Bronchial epithelial cell (primary cell): ENCODE measurements at places on chromosomes 2 and 18. TPM values are rescaled to one million over a fixed set of nuclear protein-coding genes. Genes with fewer than 3 reads are reported as not detected.
A peak's percentile ranks its signal among the peaks of the same experiment; 100 is the strongest.

Gene KIF3C
- 1.6 and 2.4 TPM in 2 replicates for total RNA-seq

Gene NYAP2
- total RNA-seq, result not detected in 2 replicates

GRCh38 chr2:202135091-202135874 is 62.2 kb downstream of the KIAA2012 start:
- peak; percentile 65 for DNase-seq

GRCh38 chr18:36496022-36496421 is 198.5 kb downstream of the FHOD3 start:
- no peak for DNase-seq

DNA sequence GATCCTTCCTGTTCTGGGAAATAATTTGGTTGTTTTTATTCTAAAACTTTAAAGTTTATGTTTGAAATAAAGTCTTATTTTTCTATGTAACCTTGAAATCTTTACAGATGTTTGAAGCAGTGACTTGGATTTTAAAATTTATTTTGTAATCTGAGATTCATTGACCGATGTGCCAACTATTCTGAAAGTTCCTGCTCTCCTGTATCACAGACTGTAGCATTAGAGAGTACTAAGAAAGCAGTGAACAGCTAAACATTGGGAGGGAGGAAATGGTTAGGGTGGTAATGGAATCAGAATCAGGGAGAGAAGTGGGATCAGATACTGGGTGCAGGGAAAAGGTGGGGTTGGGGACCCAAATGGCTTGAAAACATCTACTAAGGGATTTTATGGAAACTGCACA is 69.9 kb downstream of the CDC42EP3 start:
- no peak for DNase-seq

GRCh38 chr18:56825878-56826277 is 174.7 kb downstream of the WDR7 start:
- no peak for DNase-seq

DNA sequence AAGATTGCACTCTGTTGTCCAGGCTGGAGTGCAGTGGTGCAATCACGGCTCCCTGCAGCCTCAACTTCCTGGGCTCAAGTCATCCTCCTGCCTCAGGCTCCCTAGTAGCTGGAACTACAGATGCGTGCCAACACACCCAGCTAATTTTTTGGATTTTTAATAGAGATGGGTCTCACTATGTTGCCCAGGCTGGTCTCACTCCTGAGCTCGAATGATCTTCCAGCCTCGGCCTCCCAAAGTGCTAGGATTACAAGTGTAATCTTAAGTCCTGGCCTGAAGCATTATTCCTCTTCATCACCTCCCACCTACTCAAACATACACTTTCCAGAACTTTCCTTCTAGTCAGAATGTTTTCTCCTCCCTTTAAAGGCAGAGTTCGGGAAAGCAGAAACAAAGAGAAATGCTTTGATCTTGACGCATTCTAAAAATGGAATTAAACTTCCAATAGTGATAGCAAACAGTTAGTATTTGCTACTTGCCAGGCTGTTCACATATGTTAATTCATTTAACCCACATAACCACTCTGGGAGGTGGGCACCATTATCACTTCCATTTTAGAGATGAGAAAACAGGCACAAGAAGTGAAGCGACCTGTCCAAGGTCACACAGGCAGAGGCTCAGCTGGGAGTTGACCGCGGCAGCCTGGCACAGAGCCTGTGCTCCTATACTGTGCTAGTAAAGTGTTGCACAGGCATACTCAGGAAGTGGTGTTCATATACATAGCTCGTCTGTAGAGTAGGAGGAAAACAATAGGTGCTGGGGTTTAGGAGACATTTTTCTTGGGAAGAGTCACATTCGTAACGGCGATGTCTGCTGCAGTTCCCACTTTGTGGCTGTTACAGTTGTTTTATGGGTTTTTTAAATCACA is 24.6 kb downstream of the TEX44 start:
- peak; percentile 50 for DNase-seq

DNA sequence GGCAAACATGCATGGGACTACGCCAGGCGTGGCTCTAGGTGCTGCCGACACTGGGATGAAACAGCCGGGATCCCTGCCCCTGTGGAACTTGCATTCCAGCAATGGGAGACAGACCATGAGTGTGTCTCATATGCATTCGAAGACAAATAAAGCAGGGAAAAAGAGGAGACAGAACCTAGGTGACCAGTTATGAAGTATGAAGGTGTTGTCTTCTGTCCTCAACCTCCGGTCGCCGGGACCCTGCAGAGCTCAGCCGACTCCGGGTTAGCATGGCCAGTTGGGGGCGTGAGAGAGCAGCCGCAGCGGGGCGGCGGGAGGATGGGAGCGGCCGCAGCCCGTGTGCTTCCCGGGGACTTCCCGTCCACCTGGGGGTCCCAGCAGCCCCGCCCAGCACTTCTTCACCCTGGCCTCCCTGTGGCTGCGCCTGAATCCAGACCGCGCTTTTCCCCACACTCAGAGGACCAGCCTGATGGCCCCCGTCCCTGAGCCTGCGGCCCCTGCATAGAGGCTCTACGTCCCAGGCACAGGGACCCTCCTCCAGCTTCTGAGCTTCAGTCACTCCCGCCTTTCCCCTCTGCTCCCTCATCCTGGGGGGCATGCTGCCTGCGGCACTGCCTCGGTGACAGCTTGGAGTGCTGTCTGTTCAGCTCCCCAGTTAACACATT is 11.4 kb downstream of the ID2 start:
- DNase-seq, result no peak

- DNase-seq, result no peak
Measured at GRCh38 chr2:54535599-54536195, 79.6 kb downstream of the SPTBN1 start.

DNA sequence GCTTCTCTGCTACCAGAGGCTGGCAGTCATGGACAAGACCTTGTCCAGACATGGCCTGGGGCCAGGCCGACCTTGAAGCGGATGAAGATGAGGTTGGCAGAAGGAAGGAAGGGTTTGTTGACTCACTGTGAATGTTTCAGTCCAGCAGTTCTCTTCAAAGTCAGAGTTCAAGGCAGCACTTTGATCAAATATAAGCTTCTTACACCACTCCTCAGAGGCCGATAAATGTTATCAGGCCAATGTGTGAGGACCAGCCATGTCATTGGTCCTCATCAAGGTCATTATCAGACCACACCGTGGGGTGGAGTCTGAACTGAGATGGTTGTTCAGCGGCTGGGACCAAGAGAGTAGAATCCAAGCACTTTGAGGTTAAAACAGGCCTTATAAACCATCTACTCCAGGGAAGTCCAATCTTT is 35.5 kb downstream of the QPCT start:
- DNase-seq, result no peak

GRCh38 chr18:62781893-62782292 is 66.6 kb downstream of the PHLPP1 start:
- DNase-seq, result peak; percentile 82
